Transverse colon (tissue), 4 donors: ENCODE measurements at places on chromosomes 2 and 18.
A peak's percentile ranks its signal among the peaks of the same experiment; 100 is the strongest.

GRCh38 chr2:138537170-138537915 is 35.8 kb downstream of the SPOPL start:
- peak; percentile 24 for DNase-seq

DNA sequence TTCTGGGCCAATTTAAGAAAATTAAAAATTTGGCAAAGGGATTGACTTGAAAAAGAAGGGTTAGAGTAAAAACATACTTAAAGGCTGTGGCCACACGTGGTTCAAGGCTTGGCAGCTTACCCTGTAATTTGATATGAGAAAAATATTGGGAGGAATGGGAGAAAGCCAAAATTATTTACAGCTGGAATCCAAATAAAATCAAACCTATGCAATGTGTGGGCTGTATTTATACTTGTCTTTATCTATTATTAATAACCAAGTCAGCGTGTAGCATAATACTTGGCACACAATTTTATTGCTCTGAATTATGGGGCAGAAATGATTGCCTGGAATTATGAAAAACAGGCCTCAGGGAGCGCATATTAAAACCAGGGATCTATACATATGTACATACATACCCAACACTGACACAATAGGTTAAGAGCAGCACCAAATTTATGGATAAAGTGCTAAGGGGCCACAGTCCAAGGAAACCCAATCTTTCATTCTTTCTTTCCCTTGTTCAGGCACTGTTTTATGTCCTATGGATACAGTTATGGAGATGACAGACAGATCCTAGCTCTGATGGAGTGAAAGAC is 35.6 kb downstream of the FAM124B start:
- no peak for DNase-seq

- no peak for DNase-seq
Measured at GRCh38 chr18:34339155-34339554, 114.4 kb upstream of the NOL4 start.

DNA sequence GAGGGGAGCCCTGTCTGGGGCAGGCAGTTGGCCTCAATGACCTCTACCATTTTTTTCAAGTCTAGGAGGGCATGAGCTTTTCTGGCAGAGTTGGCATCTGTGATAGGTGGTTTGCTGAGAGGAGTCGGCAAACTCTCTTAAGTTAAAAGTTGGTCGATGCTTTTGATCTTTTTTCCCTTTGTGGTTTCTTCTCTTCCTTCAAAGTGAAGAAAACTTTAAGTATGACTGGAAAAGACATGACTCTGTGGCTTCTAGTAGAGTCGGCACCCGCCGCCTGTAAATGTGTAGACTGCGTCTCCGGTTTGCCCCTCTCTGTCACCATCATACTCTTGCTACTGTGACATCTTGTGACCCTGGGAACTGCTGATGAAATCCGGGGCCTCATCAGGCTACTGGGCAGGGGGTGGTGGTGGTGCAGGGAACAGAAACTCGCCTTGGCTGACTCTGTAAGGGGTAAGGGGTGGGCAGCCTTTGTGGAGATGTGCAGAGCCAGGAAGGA is 21.1 kb downstream of the INPP5D start:
- DNase-seq: no peak

GRCh38 chr2:118942031-118942430 is at the start of gene MARCO:
Gene MARCO, plus strand, starts transcription at chr2:118942194. Its CDS starts 107 bp downstream, at chr2:118942301.
- no peak for DNase-seq

DNA sequence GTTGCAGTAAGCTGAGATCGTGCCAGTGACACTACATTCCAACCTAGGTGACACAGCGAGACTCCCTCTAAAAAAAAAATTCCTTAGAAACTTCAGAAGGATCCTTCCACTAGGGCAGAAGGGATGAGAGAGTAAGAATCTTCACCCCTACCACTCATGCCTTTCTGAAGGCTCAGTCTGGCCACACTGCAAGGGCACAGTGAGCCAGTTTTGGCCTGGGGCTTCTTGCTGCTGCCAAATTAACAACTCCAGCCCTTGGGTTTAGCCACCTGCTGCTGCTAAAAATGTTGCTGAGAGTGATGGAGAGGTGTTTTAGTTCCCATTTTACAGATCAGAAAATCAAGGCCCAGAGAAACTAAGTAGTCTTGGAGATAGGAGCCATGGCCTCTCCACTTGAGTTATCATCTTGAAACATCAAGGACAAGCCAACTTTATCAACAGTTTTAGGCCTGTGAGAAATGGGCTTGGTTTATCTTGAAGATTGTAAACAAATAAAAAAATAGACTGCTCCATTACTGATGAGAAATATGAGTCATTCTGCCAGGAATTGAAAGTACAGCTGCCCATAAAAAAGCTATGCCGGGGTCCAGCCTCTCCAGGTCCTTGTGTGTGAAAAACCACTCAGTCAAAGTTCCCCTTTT is 31.9 kb upstream of the CASP8 start:
- no peak for DNase-seq

DNA sequence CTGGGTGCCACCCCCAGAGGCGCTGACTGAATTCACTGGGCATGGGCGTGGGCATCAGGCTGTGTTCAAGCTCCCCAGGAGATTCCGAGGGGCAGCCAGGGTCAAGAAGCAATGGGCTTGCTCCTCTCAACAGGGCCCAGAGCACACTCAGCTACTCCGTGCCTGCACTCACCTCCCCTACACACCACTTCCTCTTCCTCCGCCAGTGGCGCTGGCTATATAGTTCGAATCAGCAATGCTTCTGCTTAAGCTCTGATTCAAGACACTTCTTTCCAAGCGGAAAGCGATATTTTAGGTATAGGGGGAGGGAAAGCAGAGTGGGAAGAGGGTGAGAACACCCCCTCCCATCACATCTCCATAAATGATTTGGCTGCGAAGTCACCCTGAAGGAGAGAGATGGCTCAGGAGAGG is 42.1 kb downstream of the CRACDL start:
- no peak for DNase-seq
